Uterus (tissue), 4 donors: ENCODE measurements at places on chromosomes 1 and 21. TPM values are rescaled to one million over a fixed set of nuclear protein-coding genes. Genes with fewer than 3 reads are reported as not detected.

GRCh38 chr1:158179301-158180041 is 1.2 kb upstream of the CD1D start:
- no peaks in the 10 kb centered on the region for H3K27me3 ChIP-seq
- no peaks in the 10 kb centered on the region for H3K36me3 ChIP-seq
- DNase-seq, result no peak
- H3K4me3 ChIP-seq, result no peak overlapping the region
- H3K4me1 ChIP-seq, result no peaks in the 10 kb centered on the region

- peak overlapping the region; percentile 100 for H3K27ac ChIP-seq
- no peak overlapping the region for H3K4me3 ChIP-seq
- peak; percentile 80 for DNase-seq
- H3K4me1 ChIP-seq, result no peaks in the 10 kb centered on the region
- no peaks in the 10 kb centered on the region for H3K27me3 ChIP-seq
These were observed 2.8 kb upstream of the ENAH start for GRCh38 chr1:225655509-225656258.

DNA sequence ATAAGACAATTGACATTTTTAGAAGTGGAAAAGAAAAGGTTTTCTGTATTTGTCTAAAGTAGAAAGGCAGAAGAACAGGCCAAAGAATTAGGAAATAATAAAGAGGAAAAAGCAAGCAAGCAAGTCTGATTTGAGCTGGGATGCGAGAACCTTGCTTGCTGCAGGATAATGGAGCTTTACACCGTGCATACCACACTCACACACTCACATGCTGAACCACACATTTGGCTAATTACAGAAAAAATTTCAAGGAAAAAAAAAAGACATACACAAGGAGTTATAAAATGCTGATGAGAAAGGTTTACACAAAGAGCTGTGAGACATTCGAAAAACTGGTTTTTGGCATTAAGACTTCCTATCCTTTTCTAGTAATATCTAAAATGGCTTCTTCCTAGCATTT is 593.9 kb downstream of the KIF26B start:
- no peak overlapping the region for H3K4me3 ChIP-seq
- H3K36me3 ChIP-seq, result no peaks in the 10 kb centered on the region
- H3K4me1 ChIP-seq, result no peaks in the 10 kb centered on the region
- H3K27me3 ChIP-seq, result no peaks in the 10 kb centered on the region

GRCh38 chr21:34983680-34984086 is 65.4 kb downstream of the RUNX1 start:
- no peaks in the 10 kb centered on the region for H3K4me1 ChIP-seq
- H3K27ac ChIP-seq, result no peak overlapping the region
- no peak overlapping the region for H3K4me3 ChIP-seq
- H3K36me3 ChIP-seq, result no peaks in the 10 kb centered on the region

- no peak overlapping the region for H3K27ac ChIP-seq
- no peak overlapping the region for H3K4me3 ChIP-seq
- no peaks in the 10 kb centered on the region for H3K27me3 ChIP-seq
- H3K36me3 ChIP-seq, result no peaks in the 10 kb centered on the region
These were observed 27.2 kb upstream of the LPAR3 start for GRCh38 chr1:84920159-84920558.

Gene TMEM240
- 16.3 TPM for total RNA-seq
